ENCODE measurements at places on chromosomes 7 and 10. TPM values are rescaled to one million over a fixed set of nuclear protein-coding genes. Genes with fewer than 3 reads are reported as not detected.
A peak's percentile ranks its signal among the peaks of the same experiment; 100 is the strongest.

Gene ATE1
- total RNA-seq: 35.6 TPM

Gene OR9A2
- total RNA-seq: not detected

Gene LRRC17
- total RNA-seq: 0.58 TPM

Gene TRPV6
- not detected for total RNA-seq

Gene SUGCT
- 17.0 TPM for total RNA-seq

Gene CALML5
- total RNA-seq: not detected

GRCh38 chr7:22565315-22565811 is 65.4 kb upstream of the STEAP1B start:
- no peak for DNase-seq

DNA sequence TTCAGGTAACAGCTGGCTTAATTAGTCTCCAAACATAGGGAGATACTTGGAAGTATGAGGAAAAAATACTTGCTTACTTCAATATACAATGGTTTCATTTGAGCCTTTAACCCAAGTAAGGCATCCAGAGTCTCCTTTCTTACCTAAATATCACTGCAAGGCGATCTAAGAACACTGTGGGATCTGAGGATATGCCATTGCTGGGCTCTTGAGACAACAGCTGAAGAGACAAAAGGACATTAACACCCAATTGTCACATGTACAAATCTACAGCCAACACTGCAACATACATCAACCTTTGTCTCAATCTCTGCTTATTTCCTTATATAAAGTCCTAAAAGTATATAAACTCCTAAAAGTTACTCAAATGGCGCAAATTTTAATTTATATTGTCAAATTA is 44.4 kb downstream of the IRF5 start:
- DNase-seq: no peak

DNA sequence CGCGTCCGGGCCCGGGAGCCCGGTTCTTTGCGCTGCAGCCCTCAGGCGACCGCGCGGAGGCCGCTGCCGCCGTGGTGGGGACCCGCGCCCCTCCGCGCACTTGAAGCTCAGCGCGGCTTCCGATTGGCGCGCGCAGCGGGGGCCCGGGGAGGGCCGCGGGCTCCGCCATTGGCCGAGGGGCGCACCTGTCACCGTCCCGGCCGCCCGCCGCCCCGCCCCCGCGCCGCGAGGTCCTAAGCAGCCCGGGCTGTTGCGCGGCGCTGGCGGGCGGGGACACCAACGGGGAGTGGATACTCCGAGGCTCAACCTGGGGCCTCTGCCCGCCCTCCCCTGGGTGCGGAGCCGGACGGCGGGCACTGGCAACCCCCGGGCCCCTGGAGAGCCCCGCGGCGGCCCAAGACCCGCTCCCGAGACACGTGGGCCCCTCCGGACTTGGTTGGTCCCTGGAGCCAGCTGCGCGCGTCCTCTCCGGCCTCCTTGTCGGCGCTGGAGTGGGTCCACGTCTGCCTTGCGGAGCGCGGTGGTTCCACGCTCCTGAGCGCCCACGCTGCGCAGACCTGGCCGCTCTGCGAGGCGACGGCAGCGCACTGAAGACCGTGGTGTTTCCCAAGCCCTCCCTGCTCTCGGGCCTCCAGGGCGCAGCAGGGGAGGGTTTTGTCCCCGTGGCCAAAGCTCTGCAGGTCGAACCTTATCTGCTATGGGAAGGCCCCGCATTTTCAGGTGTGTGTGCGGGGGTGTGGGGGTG is at the start of gene MNX1:
Gene MNX1 (minus strand): TSS at position 76 of the 745 bp plus-strand sequence. CDS start 313 bp downstream, outside the sequence.
- DNase-seq: peak; percentile 44

DNA sequence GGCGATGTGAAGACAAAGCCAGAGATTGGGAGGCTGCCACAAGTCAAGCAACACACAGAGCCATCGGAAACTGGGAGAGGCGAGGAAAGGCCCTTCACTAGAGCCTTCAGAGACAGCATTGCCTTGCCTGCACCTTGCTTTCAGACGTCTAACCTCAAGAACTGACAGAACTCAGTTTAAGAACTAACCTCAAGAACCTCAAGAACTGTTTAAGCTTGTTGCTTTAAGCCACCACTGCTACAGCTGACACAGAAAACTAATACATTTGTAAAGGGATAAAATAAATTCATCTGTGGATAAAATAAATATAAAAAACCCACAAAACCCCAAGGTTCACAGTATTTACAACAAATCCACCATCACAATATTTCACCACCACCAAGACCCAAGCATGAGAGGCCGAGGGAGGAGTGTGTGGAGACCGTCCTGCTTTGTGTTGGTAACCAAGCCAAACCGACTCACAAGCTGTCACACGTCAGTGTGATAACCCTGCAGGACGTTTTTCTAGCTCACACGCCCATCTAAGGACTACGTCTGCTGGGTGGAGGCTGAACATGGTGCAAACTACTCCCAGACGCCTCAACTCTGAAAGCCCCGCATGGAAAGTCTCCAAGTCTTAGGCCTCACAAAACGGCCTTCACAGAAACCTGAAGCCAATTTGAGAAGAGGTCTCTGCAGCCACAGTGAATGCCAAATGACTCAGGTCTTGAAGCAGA is 116.8 kb downstream of the ABLIM1 start:
- DNase-seq: peak; percentile 59

GRCh38 chr10:7315906-7316305 is 94.9 kb downstream of the SFMBT2 start:
- DNase-seq: peak; percentile 85

GRCh38 chr7:80087051-80087770 is 47.4 kb upstream of the GNAI1 start:
- DNase-seq: no peak

- no peak for DNase-seq
Measured at GRCh38 chr7:1939434-1940401, 269.6 kb downstream of the ELFN1 start.
